ENCODE measurements at places on chromosomes 13 and 19. TPM values are rescaled to one million over a fixed set of nuclear protein-coding genes. Genes with fewer than 3 reads are reported as not detected.

The APOE gene
- 36.6 TPM for polyA plus RNA-seq

GRCh38 chr19:33263325-33264023, 37.8 kb upstream of the SLC7A10 start:
- no peak for DNase-seq

DNA sequence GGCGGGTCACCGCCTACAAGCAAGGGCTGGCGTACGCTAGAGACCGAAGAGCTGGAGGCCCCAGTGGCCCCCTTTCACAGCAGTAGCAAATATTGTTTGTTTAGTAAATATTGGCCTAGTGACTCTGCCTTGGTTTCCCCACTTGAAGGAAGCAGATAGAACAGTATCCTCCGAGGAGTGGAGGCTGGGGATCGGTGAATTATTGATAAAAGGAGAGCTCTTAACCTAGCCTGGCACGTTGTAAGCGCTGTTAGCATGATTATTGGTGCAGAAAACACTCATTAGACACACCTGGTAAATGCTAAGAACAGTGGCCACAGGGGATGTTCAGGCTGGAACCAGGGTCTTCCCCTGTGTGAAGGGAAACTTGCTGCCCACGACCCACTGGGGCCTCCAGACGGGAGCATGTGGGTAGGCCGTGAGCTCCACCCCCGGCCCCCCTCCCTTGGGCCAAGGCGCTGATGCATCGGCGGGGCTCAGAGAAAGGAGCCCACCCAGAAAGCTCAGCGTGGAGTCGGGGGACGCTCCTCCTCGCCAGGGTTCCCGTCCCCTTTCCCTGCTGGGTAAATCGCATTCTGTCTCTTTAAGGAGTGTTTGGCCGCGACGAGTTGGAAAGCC, 2.3 kb downstream of the IER2 start:
- DNase-seq: no peak

- no peak for DNase-seq
Measured at GRCh38 chr19:35790981-35791813, 15.8 kb downstream of the ARHGAP33 start.

DNA sequence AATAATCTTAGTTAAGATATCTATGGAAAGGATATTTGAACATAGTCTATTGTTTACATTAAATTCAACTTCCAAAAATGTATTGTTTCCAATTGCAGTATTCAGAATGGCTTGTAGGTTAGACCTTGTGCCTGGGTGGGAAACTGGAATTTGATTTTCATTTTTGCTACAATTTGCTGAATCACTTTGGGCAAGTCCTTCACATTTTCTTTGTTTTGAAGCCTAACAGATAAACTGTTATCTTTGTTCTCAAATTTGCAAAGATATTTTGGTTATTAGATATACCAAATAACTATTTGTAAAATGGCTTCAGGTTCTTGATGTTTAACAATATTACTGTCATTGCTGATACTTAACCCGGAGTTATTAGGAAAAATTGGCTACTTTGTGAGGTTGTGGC, 82.6 kb downstream of the WDFY2 start:
- no peak for DNase-seq

DNA sequence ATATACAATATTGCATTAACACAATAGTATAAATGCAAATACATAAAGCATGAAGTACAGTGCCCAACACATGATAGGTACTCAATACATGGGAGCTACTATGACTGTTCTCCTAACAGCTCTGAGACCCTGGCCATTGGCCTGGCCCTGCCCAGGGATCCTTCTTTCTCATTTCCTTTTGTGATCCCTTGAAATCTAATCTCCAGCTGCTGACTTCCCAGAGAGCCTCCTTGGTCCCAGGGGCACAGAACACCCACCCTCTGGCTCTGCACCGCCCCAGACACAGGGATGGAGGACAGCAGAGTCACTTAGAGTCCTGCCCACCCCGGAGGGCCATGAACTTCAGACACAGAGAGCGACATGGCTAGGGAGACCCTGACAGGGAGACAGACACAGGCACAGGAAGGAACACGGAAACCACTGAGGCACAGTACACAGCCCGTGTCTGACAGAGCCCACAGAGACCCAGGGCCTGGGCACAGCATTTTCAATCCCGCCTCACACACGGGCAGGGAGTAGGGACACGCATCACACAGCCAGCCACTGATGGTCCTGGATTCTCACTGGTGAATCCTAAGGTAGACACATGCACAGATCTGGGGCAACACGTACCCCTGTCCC, 4.2 kb upstream of the SYCN start:
- DNase-seq: no peak

DNA sequence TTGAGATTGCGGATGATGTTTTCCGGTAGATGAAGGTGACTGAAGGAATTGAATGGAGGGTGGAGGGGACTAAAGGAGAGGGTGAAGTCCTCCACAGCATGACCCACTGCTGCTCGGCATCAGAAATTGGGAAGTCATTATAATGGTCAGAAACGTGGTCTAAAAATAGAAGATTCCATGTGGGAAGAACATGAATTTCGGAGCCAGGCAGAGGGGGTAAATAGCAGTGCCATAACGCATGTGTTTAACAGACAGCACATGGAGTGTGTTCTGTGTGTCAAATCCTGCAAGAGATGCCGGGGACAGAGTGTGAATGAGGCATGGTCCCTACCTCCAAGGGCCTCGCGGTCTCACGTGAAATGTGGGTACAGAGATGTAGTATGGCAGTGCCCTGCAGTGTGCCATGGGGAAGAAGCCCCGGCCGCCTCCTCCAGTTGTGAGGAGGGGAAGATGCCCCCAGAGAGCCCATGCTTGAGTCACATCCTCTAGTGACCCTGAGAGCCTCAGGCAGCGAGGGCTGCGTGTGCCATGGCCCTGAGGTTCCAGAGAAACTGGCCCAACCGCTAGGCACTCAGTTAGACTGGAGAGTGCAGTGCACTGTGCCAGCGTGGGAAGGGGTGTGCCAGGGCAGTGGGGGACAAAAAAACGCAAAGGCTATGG, 106.1 kb downstream of the COL4A2 start:
- DNase-seq: no peak

DNA sequence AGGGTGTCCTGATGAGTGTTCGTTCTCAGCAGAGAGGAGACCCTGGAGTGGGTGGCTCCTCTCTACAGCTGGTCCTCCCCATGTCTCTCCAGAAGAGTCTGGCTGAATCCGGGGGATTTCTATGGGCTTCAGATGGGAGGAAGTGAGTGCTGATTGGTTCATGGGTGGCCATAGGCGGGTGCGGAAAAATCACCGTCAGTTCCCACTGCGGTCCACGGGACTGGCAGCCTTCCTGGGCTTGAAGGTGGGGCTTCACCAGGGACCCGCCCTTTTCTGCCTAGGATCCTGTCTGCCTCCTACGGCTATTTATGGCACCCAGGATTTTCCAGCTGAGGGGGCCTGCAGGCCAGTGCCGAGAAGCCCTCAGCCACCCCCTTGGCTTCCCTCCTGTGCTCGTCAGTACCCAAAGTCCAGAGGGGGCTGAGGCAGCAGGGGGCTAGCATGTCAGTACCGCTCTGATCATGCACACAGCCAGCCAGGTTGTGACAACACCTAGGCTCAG, 18.4 kb downstream of the CPB2 start:
- DNase-seq: no peak

- no peak for DNase-seq
Measured at GRCh38 chr13:112738606-112739005, 48.8 kb downstream of the ATP11A start.

GRCh38 chr19:13935765-13936510, 2.3 kb downstream of the PODNL1 start:
- DNase-seq: no peak

GRCh38 chr13:75550159-75550567, 572 bp downstream of the UCHL3 start:
- DNase-seq: peak; percentile 41

GRCh38 chr13:106156468-106156867, 379.0 kb downstream of the EFNB2 start:
- no peak for DNase-seq

All from muscle of arm (tissue), 14 donors.